ENCODE measurements at places on chromosomes 6 and 20. TPM values are rescaled to one million over a fixed set of nuclear protein-coding genes. Genes with fewer than 3 reads are reported as not detected.

DNA sequence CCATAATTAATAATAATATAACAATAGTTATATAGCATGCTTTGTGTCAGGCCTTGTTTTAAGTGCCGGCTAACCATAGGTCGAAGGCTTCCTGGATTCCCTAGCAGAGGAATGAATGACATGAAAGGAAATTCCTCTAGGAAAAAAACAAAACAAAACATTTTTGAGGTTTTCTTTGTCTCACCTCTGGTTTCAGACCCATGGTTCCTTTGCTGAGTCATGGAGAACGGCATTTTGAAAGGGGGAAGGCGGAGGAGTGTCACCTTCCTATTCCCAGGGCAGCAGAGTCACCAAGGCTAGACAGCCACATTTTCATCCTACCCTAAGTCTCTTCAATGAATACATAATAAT is 25.3 kb upstream of the CCND3 start:
- no peak overlapping the region for H3K4me3 ChIP-seq
- H3K27me3 ChIP-seq: no peaks in the 10 kb centered on the region
- peaks cover 27% of the 10 kb centered on the region for H3K4me1 ChIP-seq

- H3K4me3 ChIP-seq: no peak overlapping the region
- H3K27me3 ChIP-seq: no peaks in the 10 kb centered on the region
- peaks cover 58% of the 10 kb centered on the region for H3K4me1 ChIP-seq
- peak overlapping the region; percentile 67 for H3K27ac ChIP-seq
These were observed 253.2 kb downstream of the PLCB1 start for GRCh38 chr20:8385247-8385646.

- no peaks in the 10 kb centered on the region for H3K27me3 ChIP-seq
- H3K4me1 ChIP-seq: peaks cover 4% of the 10 kb centered on the region
- no peak for DNase-seq
- H3K27ac ChIP-seq: no peak overlapping the region
- H3K4me3 ChIP-seq: no peak overlapping the region
These were observed 35.3 kb downstream of the PHIP start for GRCh38 chr6:79042799-79043126.

- no peak for DNase-seq
- H3K4me3 ChIP-seq: no peak overlapping the region
- H3K27me3 ChIP-seq: no peaks in the 10 kb centered on the region
- peaks cover 18% of the 10 kb centered on the region for H3K36me3 ChIP-seq
These were observed 33.5 kb downstream of the ZBTB2 start for GRCh38 chr6:151357758-151358436.

- no peak for DNase-seq
- H3K36me3 ChIP-seq: no peaks in the 10 kb centered on the region
- H3K27me3 ChIP-seq: no peaks in the 10 kb centered on the region
- H3K4me3 ChIP-seq: no peak overlapping the region
- H3K27ac ChIP-seq: no peak overlapping the region
- H3K4me1 ChIP-seq: peaks cover 10% of the 10 kb centered on the region
These were observed 16.9 kb upstream of the ZSCAN16 start for GRCh38 chr6:28107506-28107905.

DNA sequence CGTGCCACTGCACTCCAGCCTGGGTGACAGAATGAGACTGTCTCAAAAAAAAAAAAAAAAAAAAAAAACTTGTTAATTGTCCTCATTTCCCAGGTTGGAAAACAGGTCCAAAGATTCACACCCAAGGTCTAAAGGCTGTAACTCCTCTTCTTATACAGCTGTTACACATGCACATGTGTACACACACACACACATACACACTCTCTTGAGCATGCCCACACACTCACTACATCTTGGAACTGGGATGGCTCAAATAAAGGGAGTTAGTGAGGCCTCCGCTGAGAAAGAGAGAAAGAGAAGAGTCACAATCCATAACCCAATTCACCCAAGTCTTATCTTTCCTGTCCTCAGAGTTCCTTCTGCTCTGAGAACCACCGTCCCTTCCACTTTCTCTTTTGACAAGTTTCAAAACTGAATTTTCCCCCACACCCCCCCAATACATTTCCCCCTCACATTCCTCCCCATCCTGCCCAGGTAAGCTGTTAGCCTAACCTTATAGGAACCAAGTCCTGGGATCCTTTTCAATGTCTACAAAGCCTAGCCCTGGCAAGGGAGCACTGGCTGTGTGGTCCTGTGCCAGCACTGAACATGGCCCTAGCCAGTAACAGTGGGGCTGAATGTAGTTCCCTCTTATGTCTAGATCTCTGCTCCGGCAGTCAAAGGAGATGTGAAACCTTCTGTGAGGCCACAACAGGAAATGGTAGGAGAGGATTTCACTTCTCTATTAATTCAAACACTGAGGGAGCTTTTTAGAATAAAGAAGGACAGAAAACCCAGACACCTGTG is 3.2 kb upstream of the HLA-DMB start:
- no peak overlapping the region for H3K4me3 ChIP-seq
- H3K27ac ChIP-seq: no peak overlapping the region
- DNase-seq: no peak
- peaks cover 72% of the 10 kb centered on the region for H3K27me3 ChIP-seq
- H3K4me1 ChIP-seq: no peaks in the 10 kb centered on the region
- H3K36me3 ChIP-seq: no peaks in the 10 kb centered on the region

GRCh38 chr20:21632735-21633053 is 72.8 kb upstream of the PAX1 start:
- no peaks in the 10 kb centered on the region for H3K4me1 ChIP-seq
- DNase-seq: no peak
- H3K27ac ChIP-seq: no peak overlapping the region
- no peak overlapping the region for H3K4me3 ChIP-seq
- H3K27me3 ChIP-seq: no peaks in the 10 kb centered on the region

DNA sequence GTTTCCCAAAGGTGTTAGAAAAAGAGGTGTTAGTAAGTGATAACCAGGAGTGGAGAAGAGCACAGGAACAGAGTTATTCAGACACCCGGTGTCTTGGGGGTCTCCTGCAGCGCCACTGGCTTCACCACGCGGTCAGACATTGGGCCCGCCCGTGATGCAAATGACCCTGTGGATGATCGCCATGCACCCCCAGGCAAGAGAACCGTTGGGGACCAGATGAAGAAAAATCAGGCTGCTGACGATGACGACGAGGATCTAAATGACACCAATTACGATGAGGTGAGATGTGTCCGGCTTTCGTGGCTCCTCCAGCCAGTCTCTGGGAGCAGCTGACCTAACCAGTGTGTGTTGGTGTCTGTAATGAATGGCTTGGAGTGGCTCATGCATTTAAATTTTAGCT is 2.0 kb downstream of the PRPF6 start:
- DNase-seq: no peak
- H3K4me3 ChIP-seq: peak overlapping the region; percentile 44
- H3K27me3 ChIP-seq: no peaks in the 10 kb centered on the region
- peaks cover 31% of the 10 kb centered on the region for H3K36me3 ChIP-seq
- no peak overlapping the region for H3K27ac ChIP-seq
- H3K4me1 ChIP-seq: peaks cover 34% of the 10 kb centered on the region

DNA sequence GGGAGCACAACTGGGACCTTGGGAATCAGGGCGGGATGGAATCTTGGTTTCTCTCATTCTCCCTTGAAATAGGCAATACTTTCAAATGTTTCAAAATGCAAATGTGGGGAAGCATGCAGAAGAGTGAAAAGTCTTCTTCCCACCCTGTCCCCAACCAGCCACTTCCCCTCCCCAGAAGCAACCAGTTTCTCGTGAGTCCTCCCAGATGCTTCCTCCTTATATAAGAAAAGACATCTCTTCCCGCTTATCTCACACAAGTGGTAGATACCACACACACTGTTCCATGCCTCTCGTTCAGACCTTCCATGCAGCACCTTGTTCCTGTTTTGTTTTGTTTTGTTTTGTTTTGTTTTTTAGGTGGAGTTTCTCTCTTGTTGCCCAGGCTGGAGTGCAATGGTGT is 25.1 kb downstream of the HCK start:
- peaks cover 26% of the 10 kb centered on the region for H3K27me3 ChIP-seq
- DNase-seq: no peak
- no peak overlapping the region for H3K4me3 ChIP-seq
- no peak overlapping the region for H3K27ac ChIP-seq
- no peaks in the 10 kb centered on the region for H3K4me1 ChIP-seq

- H3K36me3 ChIP-seq: peaks cover 40% of the 10 kb centered on the region
- H3K4me1 ChIP-seq: peaks cover 5% of the 10 kb centered on the region
- no peak overlapping the region for H3K4me3 ChIP-seq
- DNase-seq: peak; percentile 63
These were observed 79.4 kb downstream of the ASXL1 start for GRCh38 chr20:32437391-32438074.

- peaks cover 26% of the 10 kb centered on the region for H3K4me1 ChIP-seq
- H3K4me3 ChIP-seq: no peak overlapping the region
- no peaks in the 10 kb centered on the region for H3K27me3 ChIP-seq
- no peak for DNase-seq
These were observed 26.1 kb upstream of the NEDD9 start for GRCh38 chr6:11258260-11259237.

GRCh38 chr20:14612391-14612790 is 275.0 kb upstream of the FLRT3 start:
- H3K27ac ChIP-seq: no peak overlapping the region
- H3K4me3 ChIP-seq: no peak overlapping the region
- DNase-seq: no peak
- no peaks in the 10 kb centered on the region for H3K27me3 ChIP-seq

DNA sequence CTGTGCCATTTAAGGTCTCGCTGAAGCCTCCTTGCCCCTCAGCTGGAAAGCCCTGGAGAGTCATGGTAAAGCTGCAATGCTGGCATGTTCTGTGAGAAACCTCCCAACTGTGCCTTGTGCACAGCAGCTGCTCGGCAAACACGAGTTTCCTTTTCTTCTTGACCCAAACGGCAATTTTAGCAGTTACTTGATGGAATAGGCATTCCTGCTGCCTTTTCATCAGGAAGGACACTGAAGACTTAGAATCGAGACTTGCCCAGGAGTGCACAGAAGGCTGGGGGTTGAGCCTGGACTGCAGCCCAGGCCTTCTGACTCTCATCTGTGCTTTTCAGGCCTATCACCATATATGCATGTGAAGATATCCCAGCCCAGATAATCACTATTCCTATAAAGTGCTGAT is 28.7 kb upstream of the CLDN20 start:
- DNase-seq: no peak
- H3K27me3 ChIP-seq: no peaks in the 10 kb centered on the region
- H3K36me3 ChIP-seq: peaks cover 4% of the 10 kb centered on the region
- no peak overlapping the region for H3K27ac ChIP-seq
- peaks cover 1% of the 10 kb centered on the region for H3K4me1 ChIP-seq

GRCh38 chr20:46154305-46154704 is 36.2 kb downstream of the CD40 start:
- H3K27me3 ChIP-seq: peaks cover 11% of the 10 kb centered on the region
- H3K4me1 ChIP-seq: no peaks in the 10 kb centered on the region
- H3K27ac ChIP-seq: no peak overlapping the region
- H3K4me3 ChIP-seq: no peak overlapping the region

DNA sequence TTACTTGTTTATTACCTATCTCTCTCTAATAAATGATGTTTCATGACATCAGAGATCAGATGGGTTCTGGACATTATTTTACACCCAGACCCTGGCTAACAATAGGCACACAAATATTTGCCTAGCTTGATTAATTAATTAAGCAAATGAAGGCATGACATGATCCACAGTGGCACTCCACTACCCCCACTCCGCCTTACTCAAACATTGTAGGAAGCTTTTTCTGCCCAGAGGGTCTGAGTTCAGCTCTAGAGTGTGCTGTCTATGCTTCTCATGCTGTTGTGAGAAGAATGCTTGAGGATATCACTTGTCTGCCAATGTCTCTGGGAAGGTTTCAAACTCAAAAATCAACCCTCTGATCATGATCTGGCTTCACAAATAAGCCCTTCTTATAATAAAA is 45.0 kb downstream of the TRAM2 start:
- H3K4me1 ChIP-seq: peaks cover 73% of the 10 kb centered on the region
- peak overlapping the region; percentile 76 for H3K27ac ChIP-seq
- no peak for DNase-seq
- H3K36me3 ChIP-seq: peaks cover 51% of the 10 kb centered on the region
- H3K4me3 ChIP-seq: peak overlapping the region; percentile 14

DNA sequence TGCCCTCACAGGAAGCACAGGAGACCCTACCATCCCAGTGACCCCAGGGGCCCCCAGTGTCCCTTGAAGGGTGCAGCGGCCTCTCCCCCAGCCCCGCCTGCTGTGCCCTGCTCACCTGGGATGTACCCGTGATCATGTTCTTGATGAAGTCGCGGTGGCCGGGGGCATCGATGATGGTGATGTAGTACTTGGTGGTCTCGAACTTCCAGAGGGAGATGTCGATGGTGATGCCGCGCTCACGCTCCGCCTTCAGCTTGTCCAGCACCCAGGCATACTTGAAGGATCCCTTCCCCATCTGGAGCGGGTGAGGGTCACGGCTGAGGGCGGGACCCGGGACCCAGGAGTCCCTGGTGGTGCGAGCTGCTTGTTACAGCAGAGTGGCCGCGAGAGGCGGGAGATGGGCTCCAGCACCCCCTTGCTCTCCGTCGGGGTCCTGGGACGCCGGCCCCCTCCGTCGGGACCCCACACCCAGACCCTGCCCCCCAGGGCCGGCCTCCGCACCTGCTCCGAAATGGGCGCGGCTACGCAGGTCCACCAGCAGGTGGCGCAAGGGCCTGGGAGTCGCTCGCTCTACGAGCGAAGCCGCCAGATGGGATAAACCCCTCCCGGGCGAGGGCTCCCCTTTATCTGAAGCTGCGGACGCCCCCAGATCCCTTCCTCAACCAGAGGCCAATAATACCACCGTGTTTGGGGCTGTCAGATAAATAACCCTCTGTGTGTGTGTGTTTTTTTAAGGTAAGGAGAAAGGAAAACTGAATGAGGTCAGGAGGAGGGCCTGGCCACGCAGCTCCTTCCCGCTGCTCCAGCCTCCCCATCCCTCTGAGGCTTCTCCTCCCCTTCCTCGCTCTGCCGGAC is 2.9 kb downstream of the EEF1A2 start:
- peaks cover 2% of the 10 kb centered on the region for H3K4me1 ChIP-seq
- no peaks in the 10 kb centered on the region for H3K27me3 ChIP-seq
- no peak for DNase-seq
- H3K4me3 ChIP-seq: peak overlapping the region; percentile 60
- H3K36me3 ChIP-seq: no peaks in the 10 kb centered on the region
- H3K27ac ChIP-seq: no peak overlapping the region

DNA sequence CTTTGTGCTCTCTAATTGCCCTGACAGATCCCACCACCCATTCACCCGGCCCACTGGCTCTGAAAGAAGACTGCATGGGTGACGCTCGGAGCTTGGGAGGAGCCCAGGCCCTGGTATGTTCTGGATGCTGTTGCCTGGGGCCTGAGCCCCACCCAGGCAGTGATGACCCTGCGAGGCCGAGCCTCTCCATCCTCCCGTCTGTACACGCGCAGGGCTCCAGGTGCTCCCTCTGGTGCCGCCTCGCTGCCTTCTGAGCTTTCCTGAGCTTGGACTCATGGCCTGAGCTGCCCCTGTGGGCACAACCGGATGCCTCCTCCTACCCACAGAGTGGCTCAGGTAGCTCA is 61.2 kb downstream of the STK35 start:
- H3K4me1 ChIP-seq: no peaks in the 10 kb centered on the region
- H3K27ac ChIP-seq: no peak overlapping the region
- no peak for DNase-seq
- no peaks in the 10 kb centered on the region for H3K36me3 ChIP-seq
- peaks cover 7% of the 10 kb centered on the region for H3K27me3 ChIP-seq

- H3K27me3 ChIP-seq: peaks cover 6% of the 10 kb centered on the region
- no peaks in the 10 kb centered on the region for H3K4me1 ChIP-seq
- no peak for DNase-seq
- H3K4me3 ChIP-seq: no peak overlapping the region
- H3K27ac ChIP-seq: no peak overlapping the region
These were observed 285.7 kb upstream of the PREP start for GRCh38 chr6:105688573-105688972.

MDFI gene
- total RNA-seq: 75.9 TPM

SLC24A3 gene
- total RNA-seq: 0.11 TPM

PTPN1 gene
- 28.7 TPM for total RNA-seq

TFAP2B gene
- total RNA-seq: 27.5 TPM

COL12A1 gene
- total RNA-seq: 2,335 TPM

KCNG1 gene
- 6.3 TPM for total RNA-seq

RBM24 gene
- total RNA-seq: 13.2 TPM
